Natural killer cell treated with Interleukin-12 subunit alpha and Interleukin-12 subunit beta and Interleukin-15 and Interleukin-18, amount 100 ng/mL, for 72 hours (primary cell): ENCODE measurements at places on chromosomes 13 and 19. TPM values are rescaled to one million over a fixed set of nuclear protein-coding genes. Genes with fewer than 3 reads are reported as not detected.

Gene FCAR
- not detected for total RNA-seq

GRCh38 chr19:47231215-47232054, 436 bp upstream of the BBC3 start:
- H3K27ac ChIP-seq: peak overlapping the region; percentile 49
- peak overlapping the region; percentile 85 for H3K4me3 ChIP-seq
- H3K36me3 ChIP-seq: no peaks in the 10 kb centered on the region

- H3K4me1 ChIP-seq: peaks cover 29% of the 10 kb centered on the region
- peak; percentile 87 for DNase-seq
- H3K4me3 ChIP-seq: peak overlapping the region; percentile 92
- no peaks in the 10 kb centered on the region for H3K36me3 ChIP-seq
Observed at GRCh38 chr19:12777217-12778016, 2.1 kb upstream of the HOOK2 start.

GRCh38 chr19:51192689-51193088, 32.2 kb upstream of the CD33 start:
- no peak overlapping the region for H3K4me3 ChIP-seq
- H3K4me1 ChIP-seq: peaks cover 9% of the 10 kb centered on the region
- H3K36me3 ChIP-seq: no peaks in the 10 kb centered on the region
- H3K27ac ChIP-seq: no peak overlapping the region

DNA sequence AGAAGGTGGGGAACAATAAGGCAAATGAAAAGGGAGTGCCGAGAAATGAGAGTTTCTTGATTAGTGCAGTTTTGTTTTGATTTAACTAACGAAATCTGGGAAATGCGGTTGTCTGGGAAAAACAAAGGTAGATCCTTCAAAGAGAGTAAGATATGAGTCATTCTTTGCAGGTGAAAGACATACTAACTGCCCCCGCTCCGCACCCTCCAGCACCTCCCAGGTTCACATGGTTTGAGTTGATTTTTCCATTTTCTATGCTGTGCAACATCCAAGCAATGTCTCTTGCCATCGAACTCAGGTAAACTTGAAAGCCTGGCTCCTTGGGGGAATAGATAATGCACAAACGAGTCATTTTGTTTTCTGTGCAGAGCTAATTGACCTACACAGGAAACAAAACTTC, 84.1 kb upstream of the KLF12 start:
- H3K27me3 ChIP-seq: peaks cover 32% of the 10 kb centered on the region
- H3K27ac ChIP-seq: no peak overlapping the region
- no peak overlapping the region for H3K4me3 ChIP-seq
- DNase-seq: no peak

GRCh38 chr19:18646535-18647370, 9.9 kb downstream of the KLHL26 start:
- H3K4me3 ChIP-seq: no peak overlapping the region
- no peaks in the 10 kb centered on the region for H3K27me3 ChIP-seq
- no peak overlapping the region for H3K27ac ChIP-seq
- H3K4me1 ChIP-seq: peaks cover 32% of the 10 kb centered on the region

Gene KLHL1
- total RNA-seq: not detected

GRCh38 chr19:51097796-51098195, 10.4 kb downstream of the CTU1 start:
- peaks cover 2% of the 10 kb centered on the region for H3K36me3 ChIP-seq
- no peak overlapping the region for H3K4me3 ChIP-seq
- DNase-seq: peak; percentile 18
- no peak overlapping the region for H3K27ac ChIP-seq
- H3K4me1 ChIP-seq: peaks cover 20% of the 10 kb centered on the region

DNA sequence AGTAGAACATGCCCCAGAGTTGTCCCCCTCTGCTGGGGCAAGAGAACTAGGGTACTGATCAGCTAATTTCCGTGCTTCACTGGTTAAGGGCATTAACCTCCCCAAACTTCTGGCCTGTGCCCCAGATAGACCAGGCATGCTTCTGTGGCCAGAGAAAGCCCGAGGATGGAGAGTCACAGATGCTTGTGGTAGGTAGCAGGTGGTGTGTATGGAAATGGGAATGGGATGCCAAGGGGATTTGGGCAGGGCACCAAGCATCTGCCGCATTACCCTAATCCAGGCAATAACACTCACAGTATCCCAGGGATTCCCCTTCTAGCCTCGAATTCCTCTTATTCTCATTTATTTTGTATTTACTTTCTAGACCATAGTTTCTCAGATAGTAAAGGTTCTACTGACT, 124.8 kb upstream of the KLF12 start:
- H3K27me3 ChIP-seq: no peaks in the 10 kb centered on the region
- peak overlapping the region; percentile 19 for H3K27ac ChIP-seq
- H3K4me3 ChIP-seq: no peak overlapping the region
- DNase-seq: no peak
- peaks cover 3% of the 10 kb centered on the region for H3K36me3 ChIP-seq
- peaks cover 27% of the 10 kb centered on the region for H3K4me1 ChIP-seq

Gene LYPD5
- total RNA-seq: 0.29 TPM

- no peaks in the 10 kb centered on the region for H3K4me1 ChIP-seq
- no peak overlapping the region for H3K27ac ChIP-seq
- H3K4me3 ChIP-seq: no peak overlapping the region
- H3K27me3 ChIP-seq: peaks cover 30% of the 10 kb centered on the region
- DNase-seq: no peak
- no peaks in the 10 kb centered on the region for H3K36me3 ChIP-seq
Observed at GRCh38 chr13:60229708-60230272, 66.1 kb upstream of the DIAPH3 start.

- no peak overlapping the region for H3K27ac ChIP-seq
- no peak for DNase-seq
- H3K4me1 ChIP-seq: no peaks in the 10 kb centered on the region
- no peaks in the 10 kb centered on the region for H3K27me3 ChIP-seq
- no peak overlapping the region for H3K4me3 ChIP-seq
Observed at GRCh38 chr13:109955598-109955997, 169.2 kb upstream of the IRS2 start.

Gene ZNF442
- total RNA-seq: 3.2 TPM

DNA sequence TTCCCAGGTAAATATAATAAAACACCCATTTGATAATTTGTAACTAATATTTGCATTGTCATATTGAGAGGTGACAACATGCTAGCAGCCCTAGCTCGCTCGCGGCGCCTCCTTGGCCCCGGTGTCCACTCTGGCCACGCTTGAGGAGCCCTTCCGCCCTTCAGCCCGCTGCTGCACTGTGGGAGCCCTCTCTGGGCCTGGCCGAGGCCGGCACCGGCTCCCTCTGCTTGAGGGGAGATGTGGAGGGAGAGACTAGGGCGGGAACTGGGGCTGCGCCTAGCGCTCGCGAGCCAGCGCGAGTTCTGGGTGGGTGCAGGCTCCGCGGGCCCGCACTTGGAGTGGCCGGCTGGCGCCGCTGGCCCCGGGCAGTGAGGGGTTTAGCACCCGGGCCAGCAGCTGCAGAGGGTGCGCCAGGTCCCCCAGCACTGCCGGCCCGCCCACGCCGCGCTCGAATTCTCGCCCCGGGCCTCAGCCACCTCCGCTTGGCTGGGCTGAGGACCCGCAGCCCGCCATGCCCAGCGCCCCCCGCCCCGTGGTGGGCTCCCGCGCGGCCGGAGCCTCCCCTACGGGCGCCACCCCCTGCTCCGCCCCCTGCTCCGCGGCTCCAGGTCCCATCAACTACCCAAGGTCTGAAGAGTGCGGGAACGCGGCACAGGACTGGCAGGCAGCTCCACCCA, 594.4 kb downstream of the SLITRK6 start:
- no peaks in the 10 kb centered on the region for H3K4me1 ChIP-seq
- peaks cover 6% of the 10 kb centered on the region for H3K36me3 ChIP-seq
- DNase-seq: no peak
- H3K27me3 ChIP-seq: no peaks in the 10 kb centered on the region

DNA sequence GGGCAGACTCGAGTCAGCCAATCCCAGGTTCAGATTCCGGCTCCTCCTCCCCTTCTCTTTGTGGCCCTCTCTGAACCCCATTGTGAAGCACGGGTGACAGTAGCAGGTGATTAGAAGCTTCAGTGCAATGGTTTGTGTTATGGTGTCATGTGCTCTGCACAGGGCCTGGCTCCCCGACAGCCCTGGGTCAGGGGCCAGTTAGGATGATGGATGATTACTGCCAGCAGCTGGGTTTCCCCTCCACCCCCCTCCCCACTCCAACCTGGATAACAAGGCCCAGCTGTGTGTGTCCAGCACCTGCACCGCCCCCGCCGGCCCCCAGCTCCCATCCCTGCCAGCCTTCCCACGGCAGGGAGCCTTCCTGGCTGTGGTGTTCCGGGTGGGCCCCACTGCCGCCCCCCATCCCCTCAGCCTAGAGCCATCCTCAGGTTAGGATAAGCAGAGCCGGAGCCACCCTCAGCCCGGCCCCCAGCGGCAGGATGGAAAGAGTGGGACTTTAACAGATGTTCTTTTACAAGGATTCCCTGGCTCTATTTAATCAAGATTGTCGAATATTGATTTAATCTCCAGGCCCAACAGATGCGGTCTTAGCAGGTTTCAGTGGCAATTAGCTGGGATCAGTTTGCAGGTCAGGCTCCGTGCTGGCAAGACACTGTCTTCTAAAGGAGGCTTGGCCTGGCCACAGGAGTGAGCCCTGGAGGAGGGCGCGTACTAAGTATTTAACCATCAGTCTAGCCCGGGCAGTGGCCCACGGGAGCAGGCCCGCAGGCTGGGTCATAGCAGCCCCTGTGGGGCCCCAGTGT, 156.2 kb downstream of the SIPA1L3 start:
- H3K27me3 ChIP-seq: no peaks in the 10 kb centered on the region
- H3K27ac ChIP-seq: no peak overlapping the region

- H3K27me3 ChIP-seq: no peaks in the 10 kb centered on the region
- DNase-seq: no peak
- no peaks in the 10 kb centered on the region for H3K36me3 ChIP-seq
- no peak overlapping the region for H3K27ac ChIP-seq
- peaks cover 32% of the 10 kb centered on the region for H3K4me1 ChIP-seq
- H3K4me3 ChIP-seq: no peak overlapping the region
Observed at GRCh38 chr19:28482221-28482620, 730.7 kb downstream of the UQCRFS1 start.

- peaks cover 14% of the 10 kb centered on the region for H3K4me1 ChIP-seq
- no peaks in the 10 kb centered on the region for H3K27me3 ChIP-seq
- DNase-seq: no peak
Observed at GRCh38 chr19:55398200-55398925, 9.2 kb downstream of the UBE2S start.

Gene PSPN
- 1.8 TPM for total RNA-seq

DNA sequence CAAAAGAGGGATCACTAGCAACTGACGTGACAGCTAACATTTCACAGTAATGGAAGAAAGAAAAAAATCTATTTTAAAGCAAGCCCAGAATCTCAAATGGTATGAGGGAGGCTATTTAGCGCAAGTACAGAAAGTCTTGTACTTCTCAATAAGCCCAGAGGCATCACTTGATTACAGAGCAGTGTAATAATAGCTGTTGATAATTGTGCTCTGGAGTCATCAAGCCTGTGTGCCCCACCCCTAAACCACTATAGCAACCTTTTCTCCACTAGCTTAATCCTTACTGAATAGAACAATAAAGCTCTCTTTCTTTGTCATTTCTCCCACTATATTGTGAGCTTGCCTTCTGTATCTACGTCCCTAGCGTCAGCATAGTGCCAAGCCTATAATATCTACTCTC, 56.6 kb downstream of the FREM2 start:
- H3K36me3 ChIP-seq: no peaks in the 10 kb centered on the region
- no peak overlapping the region for H3K4me3 ChIP-seq

Gene LYPD3
- total RNA-seq: not detected

Gene PEPD
- total RNA-seq: 18.7 TPM

Gene DNAAF3
- not detected for total RNA-seq

Gene ZNF57
- 4.8 TPM for total RNA-seq

- H3K27me3 ChIP-seq: peaks cover 3% of the 10 kb centered on the region
- H3K27ac ChIP-seq: peak overlapping the region; percentile 36
- peak overlapping the region; percentile 74 for H3K4me3 ChIP-seq
- H3K4me1 ChIP-seq: peaks cover 33% of the 10 kb centered on the region
- H3K36me3 ChIP-seq: no peaks in the 10 kb centered on the region
Observed at GRCh38 chr13:41458761-41459431, 1.5 kb downstream of the RGCC start.

DNA sequence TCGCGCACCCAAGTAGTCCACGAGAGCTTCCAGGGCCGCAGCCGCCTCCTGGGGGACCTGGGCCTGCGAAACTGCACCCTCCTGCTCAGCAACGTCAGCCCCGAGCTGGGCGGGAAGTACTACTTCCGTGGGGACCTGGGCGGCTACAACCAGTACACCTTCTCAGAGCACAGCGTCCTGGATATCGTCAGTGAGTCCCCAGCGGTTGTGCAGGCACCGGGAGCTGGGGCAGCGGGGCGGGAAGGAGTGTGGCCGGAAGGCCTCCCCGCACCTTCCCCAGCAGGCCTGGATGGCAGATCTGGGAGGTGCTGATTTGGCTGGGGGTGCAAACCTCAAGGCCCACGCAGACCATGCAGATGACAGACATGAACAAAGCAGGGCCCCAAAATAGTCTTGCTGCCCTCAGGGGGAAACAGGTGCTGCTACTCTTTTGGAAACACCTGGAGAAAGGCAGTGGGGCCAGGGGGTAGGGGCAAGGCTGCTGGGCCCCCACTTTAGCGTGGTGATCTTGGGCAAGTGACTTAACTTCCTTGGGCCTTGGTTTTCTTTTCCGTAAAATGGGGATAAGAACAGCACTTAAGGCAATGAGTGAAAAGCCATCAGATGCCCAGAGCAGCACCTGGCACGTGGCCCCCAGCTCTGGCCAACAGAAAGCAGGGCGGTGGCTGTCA, 4.0 kb downstream of the MAG start:
- no peak overlapping the region for H3K4me3 ChIP-seq
- DNase-seq: no peak
- no peaks in the 10 kb centered on the region for H3K36me3 ChIP-seq
- H3K4me1 ChIP-seq: no peaks in the 10 kb centered on the region
- H3K27me3 ChIP-seq: no peaks in the 10 kb centered on the region

Gene LHB
- not detected for total RNA-seq

DNA sequence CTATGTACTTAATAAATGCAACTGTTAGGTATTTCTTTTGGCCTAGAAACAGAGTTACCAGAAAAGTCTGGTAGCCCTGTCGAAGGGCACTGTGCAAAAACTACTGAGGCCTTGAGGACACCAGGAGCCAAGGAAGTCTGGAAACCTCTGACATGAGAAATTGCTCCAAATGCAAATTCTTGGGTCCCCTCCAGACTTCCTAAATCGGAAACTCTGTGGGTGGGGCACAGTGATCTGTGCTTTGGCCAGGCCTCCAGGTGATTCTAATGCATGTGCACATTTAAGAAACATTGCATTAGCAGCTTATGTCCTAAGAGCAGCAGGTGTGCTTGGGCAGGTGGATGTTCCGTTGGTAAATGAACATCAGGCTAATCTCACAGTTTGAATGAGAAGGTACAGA, 50.0 kb downstream of the STARD13 start:
- peaks cover 16% of the 10 kb centered on the region for H3K27me3 ChIP-seq
- no peak overlapping the region for H3K27ac ChIP-seq
- no peaks in the 10 kb centered on the region for H3K36me3 ChIP-seq
- H3K4me1 ChIP-seq: no peaks in the 10 kb centered on the region

Gene COX6B1
- total RNA-seq: 400 TPM
